ENCODE measurements at places on chromosomes 11 and 22.

DNA sequence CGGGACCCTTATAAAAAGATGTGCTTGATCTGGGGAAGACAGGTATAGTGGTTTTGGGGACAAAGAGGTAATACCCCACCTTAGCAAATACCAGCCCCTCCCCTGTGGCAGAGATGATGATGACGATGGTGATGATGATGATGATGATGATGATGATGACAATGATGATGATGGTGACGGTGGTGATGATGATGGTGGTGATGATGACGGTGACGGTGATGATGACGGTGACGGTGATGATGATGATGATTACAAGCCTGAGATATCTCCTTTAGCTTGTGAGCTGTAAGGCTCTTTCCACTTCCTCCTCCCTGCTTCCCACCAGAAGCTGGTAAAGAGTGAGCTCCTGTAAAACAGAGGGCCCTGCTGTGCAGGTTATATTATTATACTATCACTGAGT is 89.5 kb upstream of the TMEM45B start:
- DNase-seq: no peak

GRCh38 chr11:74434528-74434927 is 32.8 kb downstream of the KCNE3 start:
- DNase-seq: no peak

GRCh38 chr22:41976070-41976901 is 7.0 kb downstream of the SEPTIN3 start:
- DNase-seq: peak; percentile 61

DNA sequence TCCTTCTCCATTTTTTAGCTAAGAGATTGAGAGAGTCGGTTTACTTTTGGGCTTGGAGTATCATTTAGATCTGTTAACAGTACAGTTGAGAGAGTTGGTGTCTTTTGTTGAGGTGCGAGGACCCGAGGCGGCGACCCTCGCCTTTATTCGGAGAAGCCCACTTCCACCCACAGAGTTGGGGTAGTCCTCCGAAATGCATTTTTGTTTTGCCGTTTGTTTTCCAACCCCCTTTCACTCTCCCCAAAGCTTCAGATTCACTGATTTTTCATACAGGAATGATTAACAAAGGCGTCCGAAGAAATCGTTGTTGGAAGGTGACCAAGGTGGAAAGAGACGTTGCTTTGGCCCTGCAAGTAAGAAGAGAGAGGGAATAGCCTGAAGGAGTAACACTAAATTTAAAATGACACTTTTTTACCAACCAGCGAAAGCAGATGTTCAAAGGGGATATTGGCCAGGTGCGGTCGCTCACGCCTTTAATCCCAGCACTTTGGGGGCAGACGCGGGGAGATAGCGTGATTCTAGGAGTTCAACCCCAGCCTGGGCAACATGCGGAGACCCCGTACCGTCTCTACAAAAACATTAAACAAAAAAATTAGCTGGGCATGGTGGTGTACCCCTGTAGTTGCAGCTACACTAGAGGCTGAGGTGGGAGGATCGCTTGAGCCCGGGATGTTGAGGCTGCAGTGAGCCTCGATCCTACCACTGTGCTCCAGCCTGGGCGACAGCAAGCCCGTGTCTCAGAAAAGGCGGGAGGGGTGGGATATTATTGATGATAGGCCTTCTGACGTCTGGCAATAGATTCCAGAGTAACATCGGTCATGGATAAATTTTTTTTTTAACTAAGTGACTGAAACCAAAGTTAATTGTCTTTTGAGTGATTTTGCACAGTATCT is 899 bp upstream of the RAB30 start:
- no peak for DNase-seq

- DNase-seq: no peak
Measured at GRCh38 chr11:37973941-37974340, 1375.9 kb upstream of the RAG2 start.

- no peak for DNase-seq
Measured at GRCh38 chr11:112794331-112794846, 166.8 kb upstream of the NCAM1 start.

GRCh38 chr11:96075532-96075959 is 151.6 kb upstream of the MTMR2 start:
- DNase-seq: no peak

DNA sequence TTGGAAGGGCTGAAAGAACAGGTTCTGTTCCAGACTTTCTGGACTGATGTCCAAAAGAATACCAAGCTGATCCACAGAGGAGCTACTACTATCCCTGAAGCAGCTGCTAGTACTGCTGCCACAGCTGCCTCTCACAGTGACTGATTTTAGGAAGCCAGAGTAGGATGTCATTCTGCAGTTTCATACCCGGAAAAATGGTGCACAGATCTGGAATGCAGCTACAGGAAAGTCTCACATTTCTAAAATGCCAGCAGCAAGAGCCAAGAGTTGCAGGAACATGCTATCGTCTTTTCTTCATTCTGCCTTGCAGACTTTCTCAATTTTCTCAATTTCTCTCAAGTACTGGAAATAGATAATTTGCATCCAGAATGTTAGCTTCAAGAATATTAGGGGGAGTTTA is 19.4 kb upstream of the CCDC179 start:
- no peak for DNase-seq

DNA sequence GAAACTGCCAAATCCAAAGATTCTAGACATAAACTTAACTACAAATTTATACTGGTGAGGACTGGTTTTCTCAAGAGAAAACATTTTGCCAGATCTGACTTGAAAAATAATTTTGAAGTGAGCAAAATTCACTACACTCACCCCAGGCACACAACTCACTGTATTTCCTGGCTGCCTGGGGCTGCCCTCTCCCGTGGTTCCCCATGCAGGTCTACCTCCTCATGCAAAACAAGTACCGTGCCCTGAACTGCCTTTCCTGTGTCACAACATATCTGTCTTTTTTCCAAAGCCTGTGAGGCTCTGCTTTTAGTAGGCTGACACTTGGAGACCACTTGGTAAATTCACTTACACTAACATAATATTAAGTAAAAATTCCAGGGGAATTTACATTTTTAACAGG is 76.4 kb downstream of the LIF start:
- DNase-seq: no peak

GRCh38 chr22:20011123-20011992 is 5.3 kb downstream of the ARVCF start:
- DNase-seq: no peak

- peak; percentile 33 for DNase-seq
Measured at GRCh38 chr11:15826826-15827225, 529.5 kb downstream of the SOX6 start.

DNA sequence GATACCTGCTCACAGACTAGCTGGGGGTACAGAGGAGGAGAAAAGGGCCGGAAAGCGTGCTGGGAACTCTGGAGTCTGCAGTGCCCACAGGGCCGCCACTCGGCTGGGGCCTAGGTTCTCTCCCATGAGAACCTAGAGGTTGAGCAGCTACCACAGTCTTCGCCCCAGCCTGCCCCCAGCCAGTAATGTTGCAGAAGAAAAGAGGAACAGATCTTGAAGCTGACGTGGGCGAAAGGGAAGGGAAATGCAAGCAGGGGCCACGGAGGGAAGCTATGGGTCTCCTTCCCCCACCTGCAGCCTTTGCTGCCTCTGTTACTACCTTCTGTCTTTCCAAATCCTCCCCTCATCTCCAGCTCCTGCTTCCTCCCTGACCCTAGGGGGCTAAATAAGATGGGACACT is 28.8 kb upstream of the P2RY2 start:
- no peak for DNase-seq

DNA sequence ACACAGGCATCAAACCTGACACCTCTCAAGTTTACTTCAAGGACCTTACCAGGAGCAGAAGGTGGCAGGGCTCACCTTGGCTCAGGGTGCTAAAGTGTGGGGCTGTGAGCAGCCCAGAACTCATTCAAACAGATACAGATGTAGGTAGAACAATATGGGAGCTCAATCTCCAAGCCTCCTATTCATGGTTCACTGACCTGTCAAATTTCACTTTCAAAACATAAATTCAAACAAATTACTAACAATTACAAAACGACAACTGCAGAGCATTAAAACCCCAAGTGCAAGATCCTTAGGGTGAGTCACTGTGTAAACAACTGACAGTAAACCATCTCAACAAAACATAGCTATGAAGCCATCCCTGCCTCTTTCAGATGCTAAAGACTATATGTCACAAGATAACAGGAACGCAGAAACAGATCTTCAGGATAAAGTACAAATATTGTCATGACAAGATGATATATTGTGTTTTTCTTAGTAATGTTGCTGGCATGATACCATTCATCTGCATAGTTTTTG is 303.5 kb upstream of the ANO3 start:
- peak; percentile 12 for DNase-seq

DNA sequence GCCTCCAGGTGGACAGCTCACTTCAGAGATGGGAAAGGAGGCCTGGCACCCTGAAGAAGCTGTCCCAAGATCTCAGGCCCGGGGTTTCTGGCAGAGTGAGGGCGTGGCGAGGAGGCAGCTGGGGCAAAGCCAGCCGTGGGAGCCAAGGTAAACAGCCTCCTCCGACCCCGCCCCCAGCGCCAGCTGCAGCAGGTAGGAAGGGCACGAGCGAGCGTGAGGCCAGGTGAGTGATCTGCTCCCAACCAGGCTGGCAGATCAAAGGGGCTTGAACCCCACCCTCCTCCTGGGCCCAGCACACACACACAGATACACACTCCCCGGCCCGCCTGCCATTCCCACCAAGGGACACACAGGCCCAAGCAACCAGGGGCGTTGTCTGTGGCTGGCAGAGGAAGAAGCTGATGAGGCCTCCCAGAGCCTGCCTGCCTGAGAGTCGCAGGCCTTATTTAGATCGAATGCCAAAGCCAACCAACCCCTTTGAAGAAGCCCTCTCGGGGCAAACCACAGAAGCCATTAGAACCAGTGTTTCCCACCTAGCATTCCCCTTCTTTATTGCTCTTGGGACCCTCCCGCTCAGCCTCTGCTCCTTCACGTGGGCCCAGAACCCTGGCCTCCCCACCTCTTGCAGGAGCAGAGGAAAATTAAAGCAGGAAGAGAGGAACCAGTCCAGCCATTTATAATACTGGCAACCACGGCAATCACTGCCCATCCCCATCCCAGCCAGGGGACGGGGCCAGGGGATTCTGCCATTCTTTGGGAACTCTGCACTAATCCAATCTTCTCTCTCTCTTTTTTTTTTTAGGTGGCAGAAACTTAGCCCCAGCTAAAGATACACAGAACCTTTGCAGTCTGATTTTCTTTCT is 5.0 kb downstream of the PDGFB start:
- DNase-seq: peak; percentile 71

DNA sequence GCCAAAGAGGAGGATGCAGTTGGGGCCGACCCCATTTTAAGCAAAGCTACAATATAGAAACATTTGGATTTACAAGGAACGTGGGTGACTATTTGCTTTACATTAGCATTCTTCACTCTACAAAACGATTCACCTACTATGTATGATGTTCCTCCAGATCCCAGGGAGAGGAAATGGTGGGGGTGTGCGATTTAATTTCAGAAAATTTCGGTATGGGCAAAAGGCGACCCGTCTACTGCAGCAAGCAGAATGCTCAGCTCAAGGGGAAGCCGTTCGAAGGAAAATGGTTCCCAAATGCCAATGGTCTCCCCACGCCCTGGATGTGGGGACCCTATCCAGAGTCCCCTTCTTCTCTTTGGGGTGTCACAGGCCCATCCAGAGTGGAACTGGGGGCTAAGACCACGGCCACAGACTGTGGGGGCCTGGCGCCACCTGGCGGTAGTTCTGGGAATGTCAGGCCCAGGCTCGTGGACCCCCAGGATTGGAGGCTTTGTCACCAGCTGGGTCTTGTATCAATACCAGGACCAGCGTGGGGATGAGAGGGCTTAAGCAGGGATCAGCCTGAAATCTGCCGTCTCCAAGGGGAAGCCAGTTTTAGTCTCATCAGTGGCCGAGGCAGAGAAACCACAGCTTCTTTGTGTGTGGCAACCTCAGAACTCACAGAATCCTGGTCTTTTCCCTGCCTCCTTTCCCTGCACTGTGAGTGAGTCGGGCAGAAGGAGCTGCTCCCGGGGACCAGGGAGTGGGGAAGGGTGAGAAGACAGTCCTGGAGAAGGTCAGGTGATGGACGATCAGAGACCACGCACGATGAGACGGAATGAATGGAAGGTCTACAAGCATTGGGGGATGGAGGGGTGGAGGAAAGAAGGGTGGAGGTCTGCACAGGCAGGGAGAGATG is 8.4 kb downstream of the LRRC10B start:
- DNase-seq: peak; percentile 17

Data from NCI-H345 (cell line).